ENCODE measurements at places on chromosomes 3 and 15. TPM values are rescaled to one million over a fixed set of nuclear protein-coding genes. Genes with fewer than 3 reads are reported as not detected.

- no peak for DNase-seq
Measured at GRCh38 chr3:67550541-67550940, 103.9 kb downstream of the SUCLG2 start.

KATNBL1 gene
- total RNA-seq: 38.1 TPM

MYEF2 gene
- total RNA-seq: 5.6 TPM

DNA sequence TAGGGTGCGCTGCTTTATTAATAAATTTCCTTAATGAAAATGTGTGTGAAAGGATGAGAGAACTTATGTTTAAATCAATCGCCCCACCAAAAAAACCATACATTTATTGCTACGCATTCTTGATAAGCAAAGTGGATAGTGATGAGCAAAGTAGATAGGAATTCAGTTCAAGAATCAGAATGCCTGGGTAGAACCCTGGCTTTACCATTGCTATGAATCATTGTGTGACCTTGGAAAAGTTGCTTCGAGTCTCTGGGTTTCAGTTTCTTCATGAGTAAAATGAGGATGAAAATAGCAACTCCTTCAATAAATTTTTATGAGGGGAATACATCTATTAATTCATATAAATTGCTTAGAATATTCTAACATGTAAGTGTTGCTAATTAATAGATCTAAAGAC, 2.6 kb upstream of the ALCAM start:
- no peak for DNase-seq

GRCh38 chr3:99013777-99014315, 112.4 kb upstream of the DCBLD2 start:
- no peak for DNase-seq

DNA sequence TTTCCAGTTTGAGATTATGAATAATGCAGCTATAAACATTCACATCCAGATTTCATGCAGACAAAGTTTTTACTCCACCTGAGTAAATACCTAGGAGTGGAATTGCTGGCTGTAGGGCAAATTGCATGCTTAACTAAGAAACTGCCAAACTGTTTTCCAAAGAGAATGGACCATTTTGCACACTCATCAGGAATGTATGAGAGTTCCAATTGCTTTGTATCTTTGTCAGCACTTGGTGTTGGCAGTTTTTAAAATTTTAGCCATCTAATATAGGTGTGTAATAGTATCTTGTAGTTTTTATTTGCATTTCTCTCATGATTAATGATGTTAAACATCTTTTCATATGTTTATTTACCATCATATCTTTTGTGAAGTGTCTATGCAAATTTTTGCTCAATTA, 40.6 kb upstream of the TRIM59 start:
- DNase-seq: no peak

SCN11A gene
- not detected for total RNA-seq

GPX1 gene
- total RNA-seq: 247 TPM

DNA sequence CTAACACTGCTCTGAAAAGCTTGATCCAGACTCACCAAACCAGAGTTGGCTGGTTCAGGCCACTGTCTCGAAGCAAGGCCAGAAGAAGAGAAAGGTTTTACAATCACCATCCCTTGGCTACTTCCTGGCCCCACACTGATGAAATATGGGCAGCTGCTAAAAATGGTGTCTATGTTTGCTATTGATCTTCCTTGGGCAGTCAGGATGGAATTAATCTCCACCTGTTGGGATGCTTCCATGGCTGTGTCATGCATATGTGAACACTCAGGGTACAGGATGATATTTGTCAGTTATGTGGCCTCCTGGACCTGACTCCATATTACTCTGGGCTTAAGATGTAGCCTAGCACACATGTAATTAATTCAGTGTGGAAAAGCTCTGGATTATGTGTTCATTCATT, 61.9 kb downstream of the FRMD4B start:
- DNase-seq: no peak

DNA sequence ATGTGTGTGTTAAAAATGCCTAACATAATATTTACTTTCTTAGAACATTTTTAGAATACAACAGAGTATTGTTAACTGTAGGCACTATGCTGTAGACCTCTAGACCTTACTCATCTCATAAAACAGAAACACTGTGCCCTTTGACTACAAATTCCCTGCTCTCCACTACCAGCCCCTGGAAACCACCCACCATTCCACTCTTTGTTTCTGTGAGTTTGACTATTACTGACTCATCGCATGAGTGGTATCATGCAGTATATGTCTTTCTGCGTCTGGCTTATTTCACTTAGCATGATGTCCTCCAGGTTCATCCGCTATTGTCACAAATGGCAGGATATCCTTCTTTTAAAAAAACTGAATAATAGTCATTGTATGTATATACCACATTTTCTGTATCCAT, 216.7 kb upstream of the CFAP20DC start:
- DNase-seq: peak; percentile 28

PARP15 gene
- not detected for total RNA-seq

DNA sequence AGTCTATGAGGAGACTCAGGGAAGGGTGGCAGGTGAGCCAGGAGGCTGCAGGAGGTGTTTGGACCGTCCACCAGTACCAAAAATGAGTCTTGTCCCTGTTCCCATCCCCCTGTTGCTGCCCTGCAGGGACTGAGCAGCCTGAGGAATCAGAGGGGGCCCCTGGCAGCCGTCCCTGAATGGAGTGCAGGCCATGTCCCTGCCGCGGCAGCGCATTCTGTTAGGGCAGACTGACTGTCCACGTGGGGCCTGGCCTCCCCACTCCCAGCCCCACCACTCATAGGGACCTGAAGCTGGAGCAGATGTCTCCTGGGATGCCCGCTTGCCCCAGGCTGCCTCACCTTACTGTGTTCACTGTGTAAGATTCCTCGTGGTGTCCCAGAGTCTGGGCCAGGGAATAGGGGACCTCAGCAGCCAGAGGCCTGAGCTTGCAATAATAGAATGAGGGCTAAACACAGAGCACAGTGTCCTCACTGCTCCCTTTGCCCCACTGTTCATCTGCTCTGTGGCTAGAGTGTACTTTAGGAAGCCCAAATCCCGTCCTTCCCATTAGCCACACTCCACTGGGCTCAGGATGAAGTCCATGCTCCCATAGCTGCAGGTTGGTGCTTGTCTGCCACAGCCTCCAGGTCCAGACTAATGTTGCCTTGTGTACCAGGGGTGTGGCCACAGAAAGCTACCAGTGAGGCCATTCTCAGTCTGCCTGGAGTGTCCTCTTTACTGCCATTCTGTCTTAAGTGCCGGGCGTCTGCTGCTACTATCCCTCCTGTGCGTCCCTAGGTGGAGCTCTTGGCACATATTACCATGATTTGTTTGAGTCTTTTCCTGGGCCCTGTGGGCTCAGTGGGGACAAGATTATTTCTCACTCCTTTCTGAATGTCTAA, 63.2 kb downstream of the HCN4 start:
- DNase-seq: no peak

FAM81A gene
- total RNA-seq: not detected

DNA sequence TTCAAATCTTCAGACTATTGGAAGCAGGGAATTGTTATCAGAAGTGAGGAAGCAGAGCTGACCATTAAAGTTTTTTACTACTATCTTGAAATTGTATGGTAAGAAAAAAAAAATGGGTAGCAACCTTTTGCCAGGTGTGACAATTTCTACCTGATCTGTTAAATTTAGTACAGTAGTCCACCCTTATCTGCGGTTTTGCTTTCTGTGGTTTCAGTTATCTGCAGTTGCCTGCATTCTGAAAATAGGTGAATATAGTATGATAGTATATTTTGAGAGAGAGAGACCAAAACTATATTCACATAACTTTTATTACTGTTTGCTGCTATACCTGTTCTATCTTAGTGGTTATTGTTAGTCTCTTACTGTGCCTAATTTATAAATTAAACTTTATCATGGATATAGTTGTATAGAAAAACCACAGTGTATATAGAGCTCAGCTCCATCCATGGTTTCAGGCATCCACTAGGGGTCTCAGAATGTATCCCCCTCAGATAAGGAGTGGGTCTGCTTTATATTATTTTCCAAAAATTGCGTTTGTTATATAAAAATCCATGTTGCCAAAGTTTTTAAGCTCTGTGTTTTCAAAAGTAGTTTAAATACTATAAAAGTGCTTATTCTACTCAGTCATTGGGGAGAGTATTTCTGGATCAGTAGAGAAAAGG, 69.9 kb downstream of the PTPRG start:
- no peak for DNase-seq

- no peak for DNase-seq
Measured at GRCh38 chr15:43544266-43544665, 26.9 kb downstream of the MAP1A start.

DNA sequence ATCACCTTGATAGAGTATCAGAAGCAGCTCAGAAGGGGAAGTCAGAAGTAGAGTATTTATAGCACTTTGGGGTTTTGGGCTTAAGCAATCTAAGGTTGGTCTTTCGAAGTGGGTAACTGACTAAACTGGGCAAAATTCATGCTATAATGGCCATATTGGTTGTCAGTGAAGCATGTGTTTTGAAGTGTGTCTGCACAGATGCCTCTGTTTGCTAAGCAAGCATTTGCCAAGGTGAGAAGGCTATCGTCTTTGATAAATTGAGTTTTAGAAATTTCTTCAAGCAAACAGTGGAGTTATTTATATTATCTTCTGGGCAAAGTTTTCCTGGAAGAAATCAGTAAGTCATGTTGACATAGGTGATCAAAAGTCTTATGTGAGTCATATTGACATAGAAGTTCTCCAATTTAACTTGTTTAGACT, 412.8 kb upstream of the TGFBR2 start:
- DNase-seq: no peak

ITIH3 gene
- not detected for total RNA-seq

DAZL gene
- not detected for total RNA-seq

- DNase-seq: no peak
Measured at GRCh38 chr3:23159929-23160328, 43.2 kb upstream of the UBE2E2 start.

POLQ gene
- total RNA-seq: 7.4 TPM

GRCh38 chr3:190345027-190345821, 23.0 kb upstream of the CLDN1 start:
- peak; percentile 66 for DNase-seq

- peak; percentile 48 for DNase-seq
Measured at GRCh38 chr15:94036156-94036555, 195.2 kb upstream of the MCTP2 start.

DNA sequence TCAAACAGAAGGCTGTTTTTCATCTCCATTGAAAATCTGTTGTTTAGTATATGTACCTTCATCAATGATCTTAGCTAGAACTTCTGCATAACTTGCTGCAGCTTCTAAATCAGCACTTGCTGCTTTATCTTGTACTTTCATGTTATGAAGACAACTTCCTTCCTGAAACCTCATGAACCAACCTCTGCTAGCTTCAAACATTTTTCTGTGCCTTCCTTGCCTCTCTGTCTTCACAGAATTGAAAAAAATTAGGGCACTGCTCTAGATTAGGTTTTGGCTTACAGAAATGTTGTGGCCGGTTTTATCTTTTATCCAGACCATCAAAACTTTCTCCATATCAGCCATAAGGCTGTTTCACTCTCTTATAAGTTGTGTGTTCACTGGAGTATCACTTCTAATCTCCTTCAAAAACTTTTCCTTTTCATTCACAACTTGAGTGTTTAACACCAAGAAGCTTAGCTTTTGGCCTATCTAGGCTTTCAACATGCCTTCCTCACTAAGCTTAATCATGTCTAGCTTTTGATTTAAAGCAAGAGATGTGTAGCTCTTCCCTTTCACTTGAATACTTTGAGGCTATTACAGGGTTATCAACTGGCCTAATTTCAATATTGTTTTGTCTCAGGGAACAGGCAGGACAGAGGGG, 78.6 kb downstream of the IGSF11 start:
- no peak for DNase-seq

SLC2A2 gene
- 0.03 TPM for total RNA-seq

DNA sequence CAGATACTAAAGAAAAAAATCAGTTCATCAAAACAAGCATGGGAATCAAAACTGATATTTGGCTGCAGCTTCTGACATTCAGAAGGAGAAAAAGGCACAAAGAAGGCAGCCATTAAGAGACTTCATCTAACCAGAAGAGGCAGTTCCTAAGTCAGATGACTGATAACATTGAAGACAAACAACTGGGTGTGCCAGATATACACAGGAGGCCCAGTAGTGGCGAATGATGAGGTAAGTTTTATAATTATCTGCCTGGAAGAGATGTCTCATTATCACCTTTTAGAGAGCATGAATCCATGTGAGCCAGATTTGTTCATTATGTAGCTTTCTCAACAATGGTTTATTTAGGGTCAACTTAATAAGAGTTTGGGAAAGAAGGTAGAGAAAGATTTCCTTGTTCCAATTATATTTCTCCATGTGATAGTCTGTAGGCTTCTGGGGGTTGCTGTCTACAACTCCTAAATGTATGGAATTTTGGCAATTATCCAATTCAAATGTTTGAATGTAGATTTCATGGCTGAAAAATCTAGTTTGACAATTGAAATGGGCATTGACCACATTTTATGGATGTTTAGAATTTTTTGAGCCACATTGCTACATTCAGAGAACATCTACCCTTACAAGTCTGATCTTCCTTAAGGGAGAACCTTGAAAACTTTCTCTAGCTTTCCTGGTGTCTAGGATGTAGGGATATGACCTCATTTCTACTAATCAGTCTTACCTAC, 50.4 kb upstream of the RASGRF1 start:
- DNase-seq: no peak

GPR176 gene
- total RNA-seq: 59.6 TPM

DNA sequence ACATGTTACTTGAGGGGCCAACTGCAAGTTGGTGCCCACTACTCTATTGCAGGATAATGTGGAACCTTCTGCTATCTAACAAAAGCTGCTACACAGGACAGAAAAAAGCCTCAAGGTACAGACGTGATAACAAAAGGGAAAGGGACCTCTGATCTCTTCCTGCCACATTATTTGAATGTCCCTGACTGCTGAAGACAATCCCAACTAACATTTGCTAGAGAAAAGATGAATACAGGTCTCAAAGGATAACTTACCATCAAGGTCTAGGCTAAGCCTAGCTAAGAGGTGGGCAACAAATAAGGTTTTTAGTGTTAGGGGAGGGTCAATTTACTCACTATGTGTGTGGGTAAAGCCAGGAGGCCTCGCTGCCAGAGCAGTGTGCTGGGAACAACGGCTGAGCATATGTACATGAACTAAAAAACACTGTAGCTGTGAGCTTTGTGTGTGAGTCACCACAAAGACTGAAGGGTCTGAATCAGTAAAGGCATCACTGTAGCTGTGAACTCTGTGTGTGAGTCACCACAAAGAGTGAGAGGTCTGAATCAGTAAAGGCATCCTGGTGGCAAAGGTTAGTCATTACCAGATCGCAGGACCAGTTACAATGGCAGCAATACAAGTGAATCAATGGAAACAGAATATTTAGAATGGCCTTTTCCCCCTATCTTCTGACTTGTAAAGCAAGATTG, 111.7 kb downstream of the LMLN start:
- DNase-seq: peak; percentile 82

PROK2 gene
- not detected for total RNA-seq

- peak; percentile 53 for DNase-seq
Measured at GRCh38 chr3:134029734-134030378, at the start of gene SLCO2A1. TSS of gene SLCO2A1 (minus strand) at chr3:134029925. CDS start at chr3:134029802, 123 bp downstream.

CLRN1 gene
- total RNA-seq: not detected

LMAN1L gene
- total RNA-seq: not detected

Measured in MG63 (cell line).